GM12865 (cell line): ENCODE measurements at places on chromosomes 3 and 15.

GRCh38 chr15:63474810-63475316 lies 29.5 kb upstream of the USP3 start:
- DNase-seq = peak; percentile 98

DNA sequence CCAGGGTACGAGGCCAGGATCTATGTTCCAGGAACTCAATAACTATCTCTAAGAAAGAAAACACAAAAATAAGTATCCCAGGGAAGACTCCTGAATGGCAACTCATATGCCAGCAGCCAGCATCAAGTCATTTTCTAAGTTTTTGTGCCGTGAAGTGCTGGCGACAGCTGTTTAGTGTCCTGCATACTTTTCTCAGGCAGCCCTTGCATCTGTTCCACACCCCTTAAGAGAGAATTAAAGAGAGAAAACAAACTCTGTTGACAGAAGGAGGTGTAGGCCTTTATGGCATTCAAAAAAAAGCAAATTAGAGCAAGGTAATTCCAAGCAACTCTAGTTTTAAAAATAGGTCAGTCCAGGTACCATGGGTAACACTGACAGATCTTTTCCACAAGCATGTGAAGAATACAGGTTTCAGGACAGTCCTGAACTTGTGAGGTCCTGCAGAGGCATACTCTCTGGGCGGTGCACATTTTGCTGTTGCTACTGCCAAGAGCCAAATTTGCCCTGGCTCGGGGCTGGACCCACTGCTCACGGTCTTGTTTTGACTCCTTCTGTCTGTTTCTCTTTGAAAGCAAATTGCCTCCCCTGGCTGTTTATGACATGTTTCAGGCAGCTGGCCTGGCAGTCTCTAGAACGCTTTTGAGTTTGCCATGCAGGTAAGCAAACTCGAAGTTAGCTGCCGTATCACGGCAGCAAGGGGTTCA lies 252.1 kb upstream of the ADAMTS9 start:
- no peak for DNase-seq

DNA sequence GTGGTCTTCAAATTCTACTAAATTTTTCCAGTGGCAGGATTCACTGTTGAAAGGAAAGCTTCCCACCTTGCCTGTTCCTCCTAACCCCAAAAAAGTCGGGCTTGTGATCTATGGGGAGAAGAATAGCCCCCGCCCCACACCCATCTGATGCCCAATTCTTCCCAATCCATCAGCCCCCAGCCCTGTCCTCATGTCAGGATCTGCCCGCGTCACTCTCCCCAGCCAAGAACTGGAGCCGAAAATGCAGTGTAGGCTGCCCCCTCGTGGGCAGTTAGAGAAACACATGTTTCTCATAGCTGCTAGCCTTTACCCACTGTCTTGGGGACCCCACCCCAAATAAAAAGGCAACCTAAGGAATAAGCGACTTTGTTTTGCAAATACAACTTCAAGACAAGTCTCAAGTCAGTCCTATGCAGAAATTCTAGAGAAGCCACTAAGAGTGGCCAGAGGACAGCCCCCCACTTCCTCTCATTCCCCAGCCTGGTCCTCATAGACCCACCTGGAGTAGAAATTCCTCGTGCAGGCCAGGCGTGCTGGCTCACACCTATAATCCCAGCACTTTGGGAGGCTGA lies 13.0 kb upstream of the CSK start:
- peak; percentile 66 for DNase-seq

DNA sequence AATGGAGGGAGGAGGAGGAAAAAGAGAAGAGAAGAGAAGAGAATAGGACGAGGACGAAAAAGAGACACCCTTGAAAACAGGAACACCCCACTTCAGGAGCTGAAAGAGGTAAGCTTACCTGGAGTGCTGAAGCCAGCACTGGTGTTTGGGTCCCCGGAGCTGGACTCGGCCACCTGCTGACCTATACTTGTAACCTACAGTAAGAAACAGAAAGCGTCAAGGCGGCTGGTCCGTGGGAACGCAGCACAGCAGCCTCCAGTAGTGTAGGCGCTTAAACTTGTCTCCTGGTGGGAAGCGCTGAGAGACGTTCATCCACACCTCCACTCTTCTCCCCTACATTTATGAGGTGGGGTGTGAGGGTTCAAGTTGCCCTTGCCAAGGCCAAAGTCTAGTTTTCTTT lies 141.0 kb downstream of the NSMCE3 start:
- DNase-seq = no peak

DNA sequence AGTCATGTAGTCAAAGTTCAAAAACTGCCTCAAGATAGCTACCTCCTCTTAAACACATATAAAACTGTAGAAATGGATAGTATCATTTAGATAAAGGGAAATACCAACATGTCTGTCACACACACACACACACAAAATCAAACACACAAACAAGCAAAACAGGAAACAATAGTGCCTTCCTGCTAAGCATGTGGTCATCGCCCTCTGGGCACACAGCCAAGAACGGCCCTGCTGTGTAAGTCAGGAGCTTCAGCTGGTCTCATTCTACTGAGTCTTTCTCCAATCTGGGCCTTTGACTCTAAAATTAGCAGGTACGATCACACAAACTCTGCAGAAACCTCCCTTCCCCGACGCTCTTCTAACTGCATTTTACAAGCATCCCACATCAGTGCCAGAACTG lies 272.2 kb upstream of the CHRNA7 start:
- peak; percentile 89 for DNase-seq

GRCh38 chr15:93517176-93517575 lies 428.2 kb upstream of the RGMA start:
- no peak for DNase-seq

DNA sequence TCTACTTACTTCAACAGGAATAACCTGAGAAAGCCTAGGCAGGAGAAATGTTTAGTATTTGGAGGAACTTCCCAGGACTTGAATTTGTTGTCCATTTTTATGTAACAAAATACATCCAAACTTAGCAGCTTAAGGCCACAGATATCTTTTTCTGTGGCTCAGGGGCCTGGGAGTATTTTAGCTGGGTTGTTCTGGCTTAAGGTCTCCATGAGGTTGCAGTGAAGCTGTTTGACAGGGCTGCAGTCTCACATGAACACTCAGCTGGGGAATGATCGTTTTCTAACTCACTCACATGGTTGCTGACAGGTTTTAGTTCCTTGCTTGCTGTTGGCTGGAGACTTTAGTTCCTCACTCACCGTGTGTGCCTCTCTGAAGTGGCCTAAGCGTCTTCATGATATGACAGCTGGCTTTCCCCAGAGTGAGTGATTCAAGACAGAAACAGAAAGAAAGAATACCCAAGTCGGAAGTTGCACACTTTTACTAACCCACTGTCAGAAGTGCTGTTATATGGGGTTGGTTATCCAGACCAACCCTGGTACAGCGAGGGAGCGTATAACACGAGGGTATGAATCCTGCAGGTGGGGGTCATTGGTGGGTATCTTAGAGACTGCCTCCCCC lies 229.7 kb upstream of the TBL1XR1 start:
- peak; percentile 94 for DNase-seq

DNA sequence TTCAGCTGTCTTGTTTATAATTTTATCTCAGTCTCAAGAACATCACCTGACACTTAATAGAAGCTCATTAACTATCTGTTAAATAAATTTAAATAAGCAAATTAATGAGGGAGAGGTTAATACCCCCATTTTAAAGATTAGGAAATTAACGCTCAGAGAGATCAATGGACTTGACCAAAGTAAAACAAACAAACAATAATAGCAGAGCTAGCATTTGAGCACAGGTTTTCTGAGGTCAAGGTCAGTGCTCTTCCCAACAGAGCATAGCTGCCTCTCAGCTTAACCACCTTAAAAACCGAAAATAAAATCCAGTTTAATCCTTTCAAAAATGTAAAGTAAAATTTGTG lies 196.6 kb upstream of the BCL6 start:
- DNase-seq = no peak

- DNase-seq = no peak
These were observed 88.2 kb downstream of the PTPRG start for GRCh38 chr3:61649381-61650170.
